ENCODE measurements at places on chromosomes 1 and 21.
A peak's percentile ranks its signal among the peaks of the same experiment; 100 is the strongest.

DNA sequence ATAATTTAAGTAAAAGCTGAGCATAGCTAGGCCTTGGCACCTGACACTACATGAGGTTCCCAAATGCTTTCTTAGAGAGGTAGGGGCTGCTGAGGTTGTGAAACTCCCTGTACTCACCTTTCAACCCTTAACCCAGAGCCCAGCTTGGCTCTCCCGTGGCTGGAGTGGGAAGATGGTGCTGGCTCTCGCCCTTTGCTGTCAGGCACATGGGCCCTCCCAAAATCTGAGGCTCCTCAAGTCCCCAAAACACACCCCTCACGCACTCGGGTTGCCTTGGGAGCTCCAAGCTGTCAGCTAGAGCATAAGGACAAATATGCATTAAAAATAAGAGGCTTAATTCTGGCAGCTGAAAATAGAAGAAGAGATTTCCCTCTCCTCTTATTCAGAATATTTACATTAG, 46.7 kb upstream of the PLPPR4 start:
- DNase-seq: no peak

DNA sequence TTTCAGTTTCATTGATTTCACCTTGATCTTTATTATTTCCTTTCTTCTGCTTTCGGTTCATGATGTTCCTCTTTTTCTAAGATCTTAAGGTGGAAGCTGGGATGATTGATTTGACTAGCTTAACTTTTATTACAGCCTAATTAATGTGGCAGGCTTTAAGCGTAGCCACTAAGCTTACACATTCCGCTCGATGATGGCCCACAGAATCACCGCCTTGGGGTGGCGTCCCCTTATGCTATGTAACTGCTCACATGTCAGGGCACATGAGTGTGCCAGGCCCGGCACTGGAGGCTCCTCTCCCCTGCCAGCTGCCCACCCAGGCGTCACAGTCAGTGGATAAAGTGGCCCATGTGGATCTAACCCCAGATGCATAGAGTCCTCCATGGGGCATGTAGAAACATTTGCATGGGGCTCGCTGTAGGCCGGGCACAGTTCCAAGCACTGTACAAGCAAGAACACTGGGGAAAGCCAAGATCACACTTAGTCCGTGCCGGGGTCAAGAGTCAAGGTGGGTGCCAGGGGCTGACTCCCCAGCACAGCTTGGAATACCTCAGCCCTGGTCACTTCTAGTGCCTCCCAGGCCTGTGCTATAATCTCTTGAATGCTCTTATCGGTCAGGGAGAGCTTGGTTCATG, 41.7 kb downstream of the PKNOX1 start:
- no peak for DNase-seq

DNA sequence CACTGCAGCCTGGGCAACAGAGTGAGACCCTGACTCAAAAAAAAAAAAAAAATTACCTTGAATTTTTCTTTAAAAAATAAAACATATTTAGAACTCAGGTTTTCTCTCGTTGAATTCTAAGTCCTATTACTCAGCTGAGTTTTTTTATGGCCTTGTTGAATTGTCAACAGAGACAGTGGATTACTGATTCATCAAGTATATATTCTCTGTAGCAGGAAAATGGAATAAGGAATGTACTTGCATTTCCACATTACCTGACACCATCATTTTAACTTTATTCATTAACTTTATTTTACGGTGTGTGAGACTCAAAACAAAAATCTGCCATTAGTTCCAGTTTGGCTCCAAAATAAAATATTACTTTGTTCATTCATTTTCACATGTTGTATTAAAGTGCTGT, 53.8 kb upstream of the APP start:
- DNase-seq: no peak

DNA sequence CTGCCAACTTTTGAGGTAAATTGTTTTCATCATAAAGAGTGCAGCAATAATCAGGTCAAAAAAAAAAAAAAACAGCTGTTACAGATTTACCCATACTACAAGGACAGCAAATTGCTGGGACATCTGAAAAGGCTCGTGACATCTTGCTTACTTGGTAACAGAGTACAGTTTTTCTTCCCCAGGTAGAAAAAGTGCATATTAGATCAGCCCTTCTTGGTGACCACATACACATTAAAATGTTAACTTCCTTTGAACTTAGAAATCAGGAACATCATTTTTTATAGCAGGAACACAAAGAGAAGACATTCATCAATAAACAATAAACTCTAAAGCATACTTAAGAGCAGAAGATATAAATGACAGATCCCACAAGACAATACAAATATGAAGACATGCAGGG, 16.1 kb downstream of the TP53BP2 start:
- DNase-seq: no peak

- DNase-seq: no peak
Observed at GRCh38 chr1:22225858-22226589, 83.1 kb upstream of the WNT4 start.

DNA sequence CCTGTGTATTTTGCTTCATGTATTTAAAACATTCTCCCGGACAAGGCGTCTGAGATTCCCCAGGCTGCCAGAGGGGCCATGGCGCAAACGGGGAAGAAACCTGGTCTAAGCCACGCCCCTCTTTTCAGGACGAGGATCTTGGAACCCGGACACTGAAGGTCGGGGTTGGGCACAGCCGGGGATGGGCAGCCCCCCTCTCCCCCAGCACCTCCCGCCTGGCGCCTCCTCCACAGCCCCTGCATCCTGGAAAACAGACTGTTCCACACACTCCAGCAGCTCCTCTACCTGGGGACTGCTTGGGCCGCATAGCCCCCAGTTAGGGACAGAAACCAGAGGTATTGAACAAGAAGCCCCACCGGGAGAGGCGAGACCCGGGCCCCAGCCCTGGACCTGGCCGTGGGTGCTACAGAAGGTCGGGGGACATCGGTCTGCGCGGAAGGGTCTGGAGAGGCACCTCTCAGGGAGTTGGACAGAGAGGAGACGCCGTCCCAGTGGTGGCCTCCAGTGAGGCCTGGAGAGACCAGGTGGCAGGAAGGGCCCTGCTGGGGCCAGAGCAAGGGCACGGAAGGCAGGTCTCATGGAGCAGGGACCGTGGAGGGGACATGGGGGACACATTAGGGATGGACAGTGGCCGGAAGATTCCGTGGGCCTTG, 5.4 kb downstream of the TP73 start:
- no peak for DNase-seq

DNA sequence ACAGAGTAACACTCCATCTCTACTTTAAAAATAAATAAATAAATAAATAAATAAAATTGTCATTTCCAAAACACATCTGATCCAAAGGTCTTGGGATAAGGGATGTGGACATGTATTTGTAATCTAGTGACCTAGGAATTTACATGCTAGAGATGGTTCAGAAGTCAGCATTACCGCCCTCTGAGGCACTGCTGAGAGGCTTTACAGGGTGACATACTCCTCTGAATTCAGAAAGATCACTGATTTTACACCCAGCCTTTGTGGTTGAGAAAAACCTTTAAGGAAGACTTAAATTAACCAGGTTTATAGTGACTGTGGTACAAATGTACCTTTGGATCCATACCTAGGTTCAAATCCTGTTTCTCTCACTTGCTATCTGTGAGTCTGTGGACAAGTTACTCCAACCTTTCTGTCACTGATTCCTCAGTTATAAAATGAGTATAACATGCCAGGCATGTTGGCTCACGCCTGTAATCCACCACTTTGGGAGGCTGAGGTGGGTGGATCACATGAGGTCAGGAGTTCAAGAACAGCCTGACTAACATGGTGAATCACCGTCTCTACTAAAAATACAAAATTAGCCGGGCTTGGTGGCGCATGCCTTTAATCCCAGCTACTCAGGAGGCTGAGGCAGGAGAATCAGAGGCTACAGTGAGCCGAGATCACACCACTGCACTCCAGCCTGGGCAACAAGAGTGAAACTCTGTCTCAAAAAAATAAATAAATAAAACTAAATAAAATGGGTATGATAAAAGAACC, 20.1 kb downstream of the OSBPL9 start:
- no peak for DNase-seq

- no peak for DNase-seq
Observed at GRCh38 chr1:183106166-183106565, 79.9 kb upstream of the LAMC2 start.

GRCh38 chr1:185309566-185309965, 7.5 kb downstream of the IVNS1ABP start:
- DNase-seq: no peak

DNA sequence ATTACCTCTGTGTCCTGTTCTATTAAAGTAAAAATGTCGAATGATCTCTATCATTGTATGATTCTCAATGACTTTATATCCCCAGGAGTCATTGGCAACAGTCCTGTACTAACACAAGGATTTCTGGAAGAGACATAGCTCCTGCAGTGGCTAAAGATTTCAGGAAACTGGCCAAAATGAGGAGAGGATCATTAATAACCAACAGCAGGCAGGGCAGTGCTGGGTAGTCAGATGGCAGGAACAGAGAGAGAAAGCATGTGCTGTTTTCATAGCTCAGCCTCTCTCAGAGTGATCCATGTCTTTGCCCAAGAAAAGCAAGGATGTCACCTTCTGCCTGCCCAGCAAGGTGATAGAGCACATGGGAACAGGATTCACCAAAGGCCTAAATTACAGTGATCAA, 604.7 kb upstream of the PLXNA2 start:
- no peak for DNase-seq

DNA sequence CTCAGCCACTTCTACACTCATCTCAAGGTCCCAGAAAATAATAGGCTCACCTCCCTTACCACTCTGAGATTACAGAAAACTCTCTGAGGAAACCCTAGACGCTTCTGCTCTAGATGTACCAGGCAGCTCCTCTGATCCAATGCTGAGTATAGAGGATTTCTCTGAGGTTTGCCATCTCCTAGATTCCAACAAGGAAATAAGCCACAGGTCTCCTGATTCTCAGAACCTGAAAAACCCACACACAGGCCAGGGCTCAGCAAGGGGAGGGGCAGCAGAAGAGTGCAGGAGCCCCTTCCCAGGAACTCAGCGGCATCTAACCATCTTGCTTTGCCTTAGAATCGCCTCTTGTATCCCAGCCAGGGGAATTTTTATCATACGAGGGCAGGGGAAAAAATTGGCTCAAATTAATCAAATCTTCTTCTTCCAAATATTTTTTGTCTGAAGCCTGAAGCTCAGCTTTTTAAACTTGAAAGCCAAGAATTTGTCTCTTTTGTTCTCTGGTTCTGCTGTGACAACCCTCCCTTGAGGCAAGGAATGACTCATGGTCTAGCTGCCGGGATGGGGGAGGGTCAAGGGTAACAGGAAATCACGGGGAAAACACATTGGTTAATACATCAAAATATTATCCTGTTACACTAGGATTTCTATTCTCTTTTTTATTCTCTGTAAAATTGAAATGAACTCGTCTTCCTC, 30.8 kb downstream of the GORAB start:
- no peak for DNase-seq

DNA sequence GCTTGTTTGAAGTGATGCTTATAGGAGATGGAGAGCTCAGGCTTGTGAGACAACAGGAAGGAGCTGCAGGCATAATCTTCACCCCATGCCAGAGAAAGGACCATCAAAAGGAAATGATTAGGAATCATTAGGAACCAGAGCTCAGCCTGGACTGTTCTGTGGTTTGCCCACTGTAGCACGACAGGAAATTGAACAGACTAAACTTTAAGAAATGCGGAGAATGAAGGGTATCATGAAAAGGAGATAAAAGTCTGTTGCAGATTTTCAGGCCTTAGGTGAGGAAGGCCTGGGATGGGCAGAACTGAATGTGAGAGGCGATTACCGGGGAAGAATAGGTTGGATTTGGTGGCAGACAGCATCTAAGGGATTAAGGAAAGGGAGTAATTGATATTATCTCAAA, 292.0 kb upstream of the PLXNA2 start:
- no peak for DNase-seq

DNA sequence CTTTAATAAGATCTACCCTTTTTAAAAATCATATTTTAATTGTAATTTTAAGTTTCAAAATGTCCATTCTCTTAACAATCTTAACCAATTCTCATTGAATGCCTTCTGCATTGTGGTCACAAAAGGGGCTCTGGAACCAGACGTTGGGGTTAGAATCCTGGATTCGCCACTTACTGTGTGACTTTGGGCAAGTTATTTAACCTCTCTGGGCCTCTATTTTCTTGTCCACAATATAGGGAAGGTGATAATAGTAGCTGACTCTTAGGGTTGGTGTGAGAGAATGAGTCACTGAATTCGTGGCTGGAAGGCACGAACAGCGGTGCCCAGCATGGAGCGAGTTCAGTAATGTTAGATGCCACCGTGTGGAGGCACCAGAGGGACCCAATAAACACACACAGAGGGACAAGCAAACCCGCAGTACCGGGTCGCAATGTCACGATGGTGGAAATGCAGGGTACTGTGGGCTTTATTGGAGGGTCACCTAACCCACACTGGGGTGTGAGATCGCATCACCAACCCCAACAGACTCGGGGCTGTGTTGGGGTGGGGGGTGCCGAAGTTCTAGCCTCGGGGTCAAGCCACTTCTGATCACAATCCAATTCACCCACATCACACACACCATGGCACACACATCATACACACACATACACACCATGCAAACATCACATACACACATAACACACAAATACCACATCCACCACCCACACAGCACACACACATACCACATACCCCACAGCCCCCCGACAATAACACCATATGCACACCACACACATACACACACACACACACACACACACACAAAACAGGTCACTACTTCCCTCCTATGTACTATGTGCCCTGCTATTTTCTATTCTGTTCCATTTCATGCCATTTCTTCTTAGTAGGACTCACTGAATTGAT, 27.0 kb upstream of the IFNAR2 start:
- no peak for DNase-seq

GRCh38 chr1:151518431-151518830, 7.2 kb downstream of the CGN start:
- no peak for DNase-seq

- no peak for DNase-seq
Observed at GRCh38 chr1:68046885-68047658, 3.4 kb downstream of the DIRAS3 start.

GRCh38 chr1:113415310-113416070, 25.2 kb downstream of the MAGI3 start:
- DNase-seq: no peak

DNA sequence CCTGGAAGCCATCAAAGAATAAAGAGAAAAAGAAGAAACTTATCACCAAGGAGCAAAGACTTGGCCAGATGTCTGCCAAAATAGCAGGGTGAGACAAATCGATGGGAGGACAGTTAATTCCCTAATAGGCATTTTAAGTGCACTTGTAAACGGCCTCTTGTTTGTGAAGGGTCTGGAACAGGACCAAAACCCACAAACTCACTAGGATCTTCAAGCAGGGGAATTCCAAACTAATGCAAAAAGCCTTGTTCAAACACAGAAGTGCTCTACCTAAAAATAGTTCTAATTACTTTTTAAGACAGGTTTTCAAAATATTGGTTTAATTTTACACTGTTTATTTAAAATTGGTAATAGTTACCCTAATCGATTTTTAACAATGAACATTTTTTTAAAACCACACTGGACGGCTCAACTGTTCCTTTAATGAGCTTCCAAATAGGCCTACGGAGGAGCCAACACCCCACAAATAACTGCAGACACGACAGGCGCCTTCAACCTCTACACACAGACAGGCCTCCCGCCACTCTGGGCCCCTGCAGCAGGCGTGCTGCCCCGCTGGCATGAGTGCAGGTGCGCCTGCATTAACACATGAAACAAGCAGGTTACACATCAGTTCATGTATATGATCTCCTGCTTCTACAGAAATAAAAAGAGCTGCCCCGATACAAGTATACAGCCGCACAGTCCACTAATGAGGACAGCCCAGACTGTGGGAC, 15.8 kb downstream of the UBE2G2 start:
- DNase-seq: peak; percentile 51

- DNase-seq: no peak
Observed at GRCh38 chr1:204042516-204042915, 30.4 kb upstream of the SOX13 start.
